Ascending aorta (tissue), 2 donors: ENCODE measurements at places on chromosomes 5 and 9. TPM values are rescaled to one million over a fixed set of nuclear protein-coding genes. Genes with fewer than 3 reads are reported as not detected.

DNA sequence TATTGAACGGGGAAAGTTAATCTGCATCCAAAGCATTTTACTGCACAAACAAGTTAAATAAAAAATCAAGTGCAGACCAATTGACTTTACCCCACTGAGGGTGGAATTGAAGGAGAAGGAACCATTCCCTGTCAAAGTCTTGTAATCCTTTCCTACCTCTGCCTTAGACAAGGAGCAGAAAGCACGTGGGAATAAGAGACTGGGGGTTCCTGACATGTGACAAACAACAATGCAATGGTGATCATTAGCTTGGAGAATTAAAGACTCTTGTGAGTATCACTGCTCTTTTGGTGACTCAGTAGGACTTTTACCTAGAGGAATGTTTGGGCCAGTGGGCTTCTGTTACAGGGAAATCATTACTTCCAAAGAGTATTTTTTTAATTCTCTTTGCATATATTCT, 779.5 kb downstream of the TLR4 start:
- no peaks in the 10 kb centered on the region for H3K36me3 ChIP-seq
- H3K27ac ChIP-seq = no peak overlapping the region
- H3K27me3 ChIP-seq = no peaks in the 10 kb centered on the region
- H3K4me1 ChIP-seq = no peaks in the 10 kb centered on the region

GRCh38 chr9:71177901-71178300, 56.5 kb upstream of the TRPM3 start:
- no peaks in the 10 kb centered on the region for H3K4me1 ChIP-seq
- H3K27me3 ChIP-seq = no peaks in the 10 kb centered on the region
- H3K36me3 ChIP-seq = no peaks in the 10 kb centered on the region
- DNase-seq = no peak
- H3K27ac ChIP-seq = no peak overlapping the region
- no peak overlapping the region for H3K4me3 ChIP-seq

DNA sequence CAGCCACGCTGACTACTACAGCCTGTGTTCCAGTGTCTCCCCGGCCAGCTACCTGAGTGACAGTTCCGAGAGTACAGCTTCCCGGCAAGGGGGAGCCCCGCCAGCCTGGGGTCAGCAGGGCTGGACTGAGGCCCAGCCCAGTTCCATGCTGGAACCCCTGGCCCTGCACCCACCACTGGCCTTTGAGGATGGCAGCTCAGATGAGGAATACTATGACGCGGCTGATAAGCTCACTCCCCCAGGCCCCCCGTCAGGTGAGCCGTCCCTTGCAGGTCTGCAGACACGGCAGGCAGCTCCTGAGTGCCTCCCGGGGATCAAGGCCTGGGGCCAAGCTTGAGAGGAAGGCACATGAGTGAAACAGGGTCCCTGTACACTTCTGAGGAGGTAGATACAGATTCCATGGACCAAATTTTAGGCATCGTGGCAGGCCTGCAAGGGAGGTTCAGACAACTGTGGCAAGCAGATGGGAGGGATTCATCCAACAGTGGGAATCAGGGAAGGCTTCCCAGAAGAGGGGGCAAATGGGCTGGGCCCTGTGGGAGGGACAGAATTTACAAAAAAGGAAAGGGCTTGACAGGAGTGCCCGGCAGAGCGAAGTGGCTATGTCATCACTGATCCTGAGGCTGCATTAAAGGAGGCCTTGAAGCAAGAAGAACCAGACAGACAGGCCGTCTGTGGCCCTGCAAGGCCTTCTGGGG, 12.8 kb upstream of the TRMT10B start:
- H3K36me3 ChIP-seq = no peaks in the 10 kb centered on the region
- H3K4me1 ChIP-seq = no peaks in the 10 kb centered on the region
- no peaks in the 10 kb centered on the region for H3K27me3 ChIP-seq
- no peak overlapping the region for H3K4me3 ChIP-seq

The PCA3 gene
- not detected for total RNA-seq
